ENCODE measurements at places on chromosomes 5 and 9.
A peak's percentile ranks its signal among the peaks of the same experiment; 100 is the strongest.

- no peak for DNase-seq
Observed at GRCh38 chr5:78649211-78649695, 681 bp upstream of the LHFPL2 start.

GRCh38 chr5:165334201-165334600, 1828.8 kb downstream of the MAT2B start:
- DNase-seq = no peak

- DNase-seq = no peak
Observed at GRCh38 chr9:89225991-89226471, 47.4 kb upstream of the SHC3 start.

DNA sequence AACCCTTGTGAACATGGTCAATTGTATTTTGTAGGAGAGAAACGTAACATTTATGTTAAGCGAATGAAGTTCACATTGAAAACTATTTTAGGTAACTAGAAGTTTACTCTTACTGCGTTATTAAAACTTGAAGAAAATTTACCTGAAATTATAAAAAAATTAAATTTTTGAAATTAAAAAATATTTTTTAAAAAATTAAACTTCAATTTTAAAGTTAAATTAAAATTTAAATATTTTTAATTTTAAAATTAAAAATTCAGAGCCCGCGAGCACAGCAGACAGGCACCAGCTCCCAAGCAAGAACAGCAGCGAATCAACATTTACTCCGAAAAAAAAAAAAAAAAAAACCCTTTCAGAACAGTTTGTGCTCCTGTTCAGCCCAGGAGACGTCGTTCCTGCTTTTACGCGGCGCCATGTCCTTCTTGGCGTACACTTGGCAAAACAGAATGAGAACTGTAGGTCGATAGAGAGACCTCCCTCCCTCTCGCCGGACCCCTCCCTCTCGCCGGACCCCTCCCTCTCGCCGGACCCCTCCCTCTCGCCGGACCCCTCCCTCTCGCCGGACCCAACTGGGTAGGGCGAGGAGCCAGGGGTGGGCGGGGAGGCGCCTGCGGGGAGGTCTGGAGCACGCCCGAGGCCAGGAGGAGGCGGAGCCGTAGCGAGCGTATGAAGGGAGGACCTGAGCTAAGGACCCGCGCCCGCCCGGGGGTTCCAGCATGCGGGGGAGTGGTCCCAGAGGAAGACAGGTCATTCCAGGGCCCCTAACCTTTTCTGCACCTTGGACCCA, 235.8 kb downstream of the ROR2 start:
- no peak for DNase-seq

DNA sequence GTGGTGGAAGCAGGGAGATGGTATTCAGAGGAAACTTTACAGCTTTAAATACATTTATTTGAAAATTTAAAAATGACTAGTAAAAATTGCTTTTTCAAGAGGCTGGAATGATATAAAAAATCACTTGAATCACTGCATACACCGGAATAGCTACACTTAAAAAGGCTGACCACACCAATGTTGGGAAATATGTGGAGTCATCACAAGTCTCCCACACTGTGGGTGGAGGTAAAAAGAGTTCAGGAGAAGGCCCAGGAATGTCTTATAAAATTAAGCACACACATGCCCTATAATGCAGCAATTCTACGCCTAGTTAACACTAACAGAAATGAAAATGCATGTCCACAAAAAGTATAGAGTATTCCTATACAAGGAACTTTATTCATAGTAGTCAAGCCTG, 198.1 kb downstream of the ROR2 start:
- DNase-seq = no peak

DNA sequence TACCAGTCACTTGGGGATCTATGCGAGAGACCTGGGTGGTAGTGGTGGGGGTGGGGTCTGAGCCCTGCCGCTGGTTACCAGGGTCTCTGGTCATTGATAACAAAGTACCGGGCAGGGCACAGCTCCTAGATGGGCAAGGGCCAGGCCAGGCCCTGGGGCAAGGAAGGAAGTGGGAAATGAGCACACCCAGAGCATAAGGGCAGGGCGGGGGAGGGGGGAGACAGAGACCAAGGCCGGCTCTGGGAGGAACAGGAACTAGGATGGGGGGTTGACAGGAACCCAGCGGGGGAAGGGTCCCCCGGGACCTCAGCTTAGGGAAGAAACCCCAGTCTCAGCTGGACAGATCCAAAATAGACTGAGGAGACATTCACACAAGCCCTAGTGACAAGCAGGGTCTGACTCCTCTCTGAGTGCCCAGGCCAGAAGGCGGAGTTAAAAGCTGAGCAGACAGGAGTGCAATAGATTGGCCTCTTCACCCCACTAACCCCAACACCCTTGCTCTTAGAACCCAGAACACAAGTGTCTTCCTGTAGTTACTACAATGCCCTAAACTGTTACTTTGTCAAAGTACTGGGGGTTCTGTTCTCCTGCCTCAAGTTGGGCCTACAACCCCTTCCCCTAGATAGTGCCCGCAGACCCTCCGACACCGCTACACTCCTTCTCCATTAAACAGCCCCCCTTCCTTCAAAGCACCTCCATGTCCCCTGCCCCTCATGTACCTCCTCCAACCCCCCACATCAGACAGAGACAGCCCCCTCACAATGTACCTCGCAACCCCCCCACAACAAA, 628 bp downstream of the ATOSB start:
- DNase-seq = no peak

GRCh38 chr5:78537821-78538220, 110.8 kb downstream of the LHFPL2 start:
- no peak for DNase-seq

- DNase-seq = no peak
Observed at GRCh38 chr9:96751815-96752214, 26.1 kb downstream of the ZNF510 start.

- DNase-seq = no peak
Observed at GRCh38 chr9:19457693-19458009, 48.8 kb downstream of the ACER2 start.

DNA sequence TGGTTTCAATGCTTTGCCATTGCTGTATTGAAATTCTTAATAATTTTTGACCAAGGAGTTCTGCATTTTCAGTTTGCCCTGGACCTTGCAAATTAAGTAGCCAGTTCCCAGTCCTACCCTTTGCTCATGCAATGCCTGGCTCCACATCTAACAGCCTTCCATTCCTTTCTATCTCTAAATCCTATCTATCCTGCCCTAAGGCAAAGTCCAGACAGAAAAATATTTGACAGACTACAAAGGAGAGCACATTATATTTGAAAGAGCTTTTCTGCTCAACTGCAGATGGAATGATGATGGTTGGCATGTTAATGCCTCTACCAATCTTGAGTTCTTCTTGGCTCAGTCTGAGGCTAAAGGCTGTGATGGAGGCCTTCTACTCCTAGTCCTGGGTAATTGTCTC, 15.5 kb downstream of the SLC22A4 start:
- no peak for DNase-seq

GRCh38 chr9:126109575-126109974, 217.1 kb upstream of the MVB12B start:
- DNase-seq = no peak

GRCh38 chr5:10329446-10329819, 21.7 kb upstream of the CMBL start:
- no peak for DNase-seq

GRCh38 chr5:76688212-76688611, 27.7 kb upstream of the F2R start:
- DNase-seq = no peak

GRCh38 chr9:87433853-87434252, 63.8 kb upstream of the DAPK1 start:
- no peak for DNase-seq

DNA sequence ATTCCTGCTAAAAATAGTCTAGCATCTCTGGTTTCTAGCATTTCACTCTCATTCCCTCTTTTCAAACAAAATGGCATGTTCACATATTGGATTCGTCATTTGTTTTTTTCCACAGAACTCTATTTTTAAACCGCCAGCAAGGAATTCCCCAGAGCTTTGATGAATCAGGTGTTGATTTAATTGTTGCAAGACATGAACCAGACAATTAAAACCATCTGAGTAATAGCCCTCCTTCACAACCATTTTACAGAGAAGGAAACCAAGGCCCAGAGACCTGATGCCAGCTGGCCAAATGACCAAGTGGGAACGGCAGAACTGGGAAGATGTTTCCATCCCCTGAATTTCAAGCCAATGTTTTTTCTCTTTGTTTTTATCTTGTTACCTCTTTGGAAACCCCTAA, 167.0 kb downstream of the CAAP1 start:
- no peak for DNase-seq

DNA sequence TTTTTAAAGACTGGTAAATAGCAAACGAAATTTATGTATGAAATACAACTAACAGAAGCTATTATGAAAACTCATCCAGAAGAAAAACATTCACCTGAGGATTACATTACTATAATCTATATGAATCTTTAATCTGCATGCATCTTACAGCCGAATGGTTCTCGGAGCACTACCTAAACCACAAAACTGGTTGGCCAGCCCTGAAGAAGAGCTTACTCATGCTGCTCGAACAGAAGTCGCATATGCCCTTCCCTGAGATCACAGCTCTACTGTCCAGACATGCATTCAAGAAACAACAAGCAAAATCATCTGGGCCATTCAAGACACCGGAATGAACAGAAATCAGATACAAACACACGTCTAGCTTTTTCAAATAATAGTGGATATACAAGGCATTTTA, 931.0 kb upstream of the DMAC1 start:
- no peak for DNase-seq

DNA sequence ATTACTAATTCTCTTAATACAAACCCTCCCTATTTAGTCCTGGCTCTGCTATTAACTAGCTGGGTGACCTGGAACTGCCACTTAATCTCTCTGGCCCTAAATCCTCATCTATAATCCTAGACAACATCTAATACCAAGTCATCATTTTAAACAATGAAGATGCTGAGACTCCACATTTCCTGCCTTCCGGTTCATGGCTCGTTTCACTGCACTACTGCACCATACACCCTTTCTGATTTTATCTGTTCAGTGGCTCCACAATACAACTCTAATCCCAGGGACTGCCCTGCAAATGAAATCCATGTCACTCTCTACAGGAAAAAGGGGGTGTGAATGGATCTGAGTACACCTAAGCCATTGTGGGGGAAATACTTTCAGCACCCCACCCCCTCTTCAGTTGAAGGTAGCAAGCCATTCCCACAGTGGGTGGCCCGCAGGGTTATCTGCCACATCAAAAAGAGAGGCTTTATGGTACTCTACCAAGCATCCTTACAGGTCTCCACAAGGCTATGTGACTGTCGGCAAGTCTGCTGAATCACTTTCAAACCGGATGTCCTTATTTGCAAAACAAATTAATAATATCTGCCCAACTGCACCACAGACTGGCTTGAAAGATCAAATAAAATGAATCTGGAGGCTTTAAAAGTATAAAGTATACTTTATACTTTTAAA, 89.5 kb downstream of the EPB41L4A start:
- DNase-seq = peak; percentile 14

- DNase-seq = no peak
Observed at GRCh38 chr5:140828362-140828737, 590 bp downstream of the PCDHA6 start.

DNA sequence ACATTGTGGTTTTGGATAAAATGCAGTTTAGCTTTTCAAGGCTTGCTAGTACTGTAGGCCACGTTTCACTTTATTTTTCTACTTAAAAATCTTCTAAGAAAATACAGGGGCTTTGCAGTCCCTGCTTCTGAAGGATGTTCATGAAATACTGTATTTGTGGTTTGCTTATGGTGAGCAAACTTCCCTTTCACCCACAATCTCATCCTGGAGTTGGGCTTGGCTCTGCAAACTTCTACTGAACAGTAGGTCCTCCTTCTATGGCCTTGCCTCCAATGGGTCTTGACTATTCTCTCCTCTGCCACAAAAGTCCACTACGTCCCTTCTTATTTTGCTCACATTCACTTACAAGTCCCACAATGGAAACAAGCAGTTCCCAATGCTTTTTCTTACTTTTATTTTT, 502.7 kb upstream of the KLF4 start:
- no peak for DNase-seq

- DNase-seq = no peak
Observed at GRCh38 chr5:50963971-50964745, 297.7 kb downstream of the PARP8 start.
